ENCODE measurements at places on chromosomes 12 and 14. TPM values are rescaled to one million over a fixed set of nuclear protein-coding genes. Genes with fewer than 3 reads are reported as not detected.

Gene CEP170B
- 24.5 TPM for total RNA-seq

Gene PSMA6
- 171 TPM for total RNA-seq

Gene KLHDC1
- total RNA-seq, result 5.0 TPM

Gene MMP19
- 17.6 TPM for total RNA-seq

Gene EEA1
- total RNA-seq, result 17.8 TPM

Gene GALNT16
- 1.4 TPM for total RNA-seq

Gene USP15
- 47.4 TPM for total RNA-seq

Gene SLC6A12
- total RNA-seq, result not detected

Gene KIF26A
- total RNA-seq, result not detected

Gene CCDC197
- not detected for total RNA-seq

Gene HAL
- not detected for total RNA-seq

Gene ESPL1
- total RNA-seq, result 8.5 TPM

DNA sequence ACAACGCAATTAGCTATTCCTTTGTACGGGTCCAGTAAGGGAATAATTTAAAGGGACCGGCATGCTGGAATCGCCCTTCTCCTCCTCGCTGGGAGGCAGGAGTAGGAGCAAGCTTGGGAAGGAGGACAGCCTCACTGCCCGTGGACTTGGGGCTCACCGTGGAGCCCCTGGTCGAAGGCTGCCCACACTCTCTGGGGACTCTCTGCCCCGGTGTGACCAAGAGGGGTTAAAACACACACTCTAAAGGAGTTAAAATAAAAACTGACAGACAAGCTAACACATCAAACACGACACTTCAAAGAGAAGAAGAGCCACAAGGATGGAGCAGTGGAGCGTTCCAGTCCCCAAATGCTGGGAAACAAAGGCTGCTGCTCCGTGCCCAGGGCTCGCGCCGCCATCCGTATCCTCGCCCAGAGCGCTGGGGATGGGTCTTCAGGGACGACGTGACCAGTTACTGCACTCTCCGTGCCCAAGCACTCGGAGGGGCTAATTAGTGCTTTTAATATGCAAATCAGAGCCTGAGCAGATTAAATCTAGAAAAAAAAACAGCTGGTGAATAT is 123.3 kb downstream of the PAPOLA start:
- H3K4me1 ChIP-seq, result no peaks in the 10 kb centered on the region
- no peaks in the 10 kb centered on the region for H3K36me3 ChIP-seq
- H3K27me3 ChIP-seq, result peaks cover 23% of the 10 kb centered on the region
- H3K27ac ChIP-seq, result no peak overlapping the region
- H3K4me3 ChIP-seq, result no peak overlapping the region
- no peak for DNase-seq

DNA sequence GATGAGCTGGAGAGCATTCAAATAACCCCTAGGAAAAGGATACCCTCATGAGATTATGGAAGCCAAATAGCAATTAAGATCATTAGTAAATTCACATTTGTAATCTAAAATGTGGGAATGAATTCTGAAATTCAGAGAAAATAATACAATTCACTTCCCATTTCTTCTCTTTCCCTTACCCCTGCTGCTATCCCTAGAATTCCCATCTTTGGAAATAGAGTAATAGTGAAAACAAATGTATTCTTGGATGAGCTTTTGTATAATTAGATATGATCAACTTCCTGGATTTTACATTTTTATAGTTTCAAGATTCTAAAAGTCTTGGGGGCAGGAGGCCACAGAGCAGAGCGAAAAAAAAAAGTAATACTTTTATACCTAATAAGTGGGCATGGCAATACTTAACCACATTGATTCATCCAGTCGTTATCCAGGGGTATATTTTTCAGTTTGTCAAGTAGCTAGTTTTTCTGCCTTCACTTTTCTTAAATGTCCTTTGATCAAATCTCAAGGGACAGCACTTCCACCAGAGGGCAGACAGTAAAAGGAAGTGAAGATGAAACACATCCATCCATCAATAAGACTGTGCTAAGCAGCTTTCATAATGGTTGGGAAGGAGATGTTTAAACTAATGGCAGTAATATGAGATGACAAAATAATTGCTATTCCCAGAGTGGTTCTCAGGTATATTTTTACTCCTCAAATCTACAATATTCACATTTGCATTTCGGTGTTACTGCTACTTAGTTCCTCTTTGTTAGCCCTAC is 401.3 kb downstream of the DIO2 start:
- no peak overlapping the region for H3K27ac ChIP-seq
- H3K4me1 ChIP-seq, result no peaks in the 10 kb centered on the region
- peak; percentile 1 for DNase-seq
- H3K4me3 ChIP-seq, result no peak overlapping the region

DNA sequence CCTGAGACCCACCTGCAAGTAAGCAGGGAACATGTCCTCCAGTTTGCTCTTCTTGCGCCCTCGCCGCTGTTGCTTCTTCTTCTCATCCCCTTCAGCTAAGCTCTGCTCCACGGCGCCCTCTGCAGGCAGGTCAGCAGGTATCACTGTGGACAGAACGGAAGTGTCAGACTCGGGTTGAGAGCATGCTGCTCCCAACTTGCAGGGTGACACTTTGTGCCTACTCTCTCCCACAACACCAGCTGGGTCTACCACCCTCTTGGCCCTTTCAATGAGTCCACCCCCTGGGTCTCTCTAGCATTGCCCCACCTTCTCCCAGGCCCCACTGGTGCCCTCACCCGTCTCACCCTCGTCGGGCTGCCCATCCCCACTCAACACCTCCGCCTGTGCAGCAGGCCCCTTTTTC is 16.7 kb downstream of the KMT2D start:
- H3K27me3 ChIP-seq, result no peaks in the 10 kb centered on the region
- DNase-seq, result peak; percentile 67
- H3K4me3 ChIP-seq, result no peak overlapping the region
- H3K4me1 ChIP-seq, result no peaks in the 10 kb centered on the region
- H3K27ac ChIP-seq, result no peak overlapping the region

GRCh38 chr14:101054671-101055070 is 151.1 kb upstream of the RTL1 start:
- no peaks in the 10 kb centered on the region for H3K27me3 ChIP-seq
- H3K27ac ChIP-seq, result no peak overlapping the region
- H3K4me3 ChIP-seq, result no peak overlapping the region

- H3K27me3 ChIP-seq, result no peaks in the 10 kb centered on the region
- H3K36me3 ChIP-seq, result no peaks in the 10 kb centered on the region
- peak; percentile 70 for DNase-seq
- peak overlapping the region; percentile 97 for H3K4me3 ChIP-seq
Measured at GRCh38 chr14:72892103-72892878, 1.6 kb downstream of the DPF3 start.

DNA sequence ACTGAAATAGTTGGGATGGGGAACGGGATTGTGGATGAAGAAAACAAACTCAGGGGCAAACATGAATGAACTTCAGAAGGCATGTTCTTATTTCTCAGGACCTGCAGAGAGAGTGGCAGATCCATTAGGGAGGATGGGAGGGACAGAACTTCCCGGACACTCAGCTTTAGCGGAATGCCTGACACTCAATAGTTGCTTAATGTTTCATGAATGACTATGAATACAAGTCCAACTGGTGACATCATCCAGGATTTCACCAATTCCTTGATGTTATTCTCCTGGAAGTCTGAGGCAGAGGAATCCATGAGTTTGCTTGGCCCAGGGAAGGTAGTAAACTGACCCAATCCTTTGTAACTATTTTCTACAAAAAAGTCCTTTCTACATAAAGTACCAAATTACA is 37.8 kb upstream of the LRRC10 start:
- H3K36me3 ChIP-seq, result no peaks in the 10 kb centered on the region
- peaks cover 14% of the 10 kb centered on the region for H3K4me1 ChIP-seq
- H3K27me3 ChIP-seq, result no peaks in the 10 kb centered on the region
- no peak overlapping the region for H3K4me3 ChIP-seq
- DNase-seq, result peak; percentile 94

GRCh38 chr12:74790931-74791330 is 253.3 kb downstream of the ATXN7L3B start:
- H3K36me3 ChIP-seq, result no peaks in the 10 kb centered on the region
- no peak for DNase-seq
- H3K4me3 ChIP-seq, result no peak overlapping the region
- H3K27ac ChIP-seq, result no peak overlapping the region
- no peaks in the 10 kb centered on the region for H3K27me3 ChIP-seq

- H3K36me3 ChIP-seq, result 0 out of 2 replicates have a peak, but pooled peaks cover 12% of the 10 kb centered on the region
- H3K4me1 ChIP-seq, result 0 out of 2 replicates have a peak, but pooled peaks cover 8% of the 10 kb centered on the region
- no peak overlapping the region for H3K27ac ChIP-seq
- no peak overlapping the region for H3K4me3 ChIP-seq
- DNase-seq, result no peak
- H3K27me3 ChIP-seq, result no peaks in the 10 kb centered on the region
Measured at GRCh38 chr12:68290126-68290525, 36.7 kb upstream of the IL22 start.

DNA sequence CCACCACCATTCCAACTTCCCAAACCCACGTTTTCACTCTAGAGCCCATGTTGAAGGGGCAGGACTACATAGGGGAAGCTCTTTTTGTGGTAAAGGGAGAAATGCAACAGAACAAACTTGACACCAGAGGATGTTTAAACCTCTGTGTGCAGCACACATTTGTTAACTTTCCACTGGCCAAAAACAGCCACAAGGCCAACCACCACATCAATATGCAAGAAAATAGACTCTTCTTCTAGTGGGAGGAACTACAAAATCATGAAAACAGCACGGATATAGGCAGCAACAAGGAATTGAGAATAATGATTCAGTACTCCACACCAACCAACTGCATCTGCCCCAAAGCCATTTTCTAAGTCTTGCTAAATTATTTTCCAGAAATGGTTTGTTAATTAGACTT is 66.3 kb upstream of the CEP83 start:
- peaks cover 37% of the 10 kb centered on the region for H3K27me3 ChIP-seq
- H3K27ac ChIP-seq, result no peak overlapping the region
- H3K36me3 ChIP-seq, result no peaks in the 10 kb centered on the region

GRCh38 chr12:9064815-9065606 is 50.7 kb downstream of the A2M start:
- H3K4me3 ChIP-seq, result peak overlapping the region; percentile 74
- peaks cover 6% of the 10 kb centered on the region for H3K4me1 ChIP-seq
- peak; percentile 62 for DNase-seq
- peak overlapping the region; percentile 2 for H3K27ac ChIP-seq

DNA sequence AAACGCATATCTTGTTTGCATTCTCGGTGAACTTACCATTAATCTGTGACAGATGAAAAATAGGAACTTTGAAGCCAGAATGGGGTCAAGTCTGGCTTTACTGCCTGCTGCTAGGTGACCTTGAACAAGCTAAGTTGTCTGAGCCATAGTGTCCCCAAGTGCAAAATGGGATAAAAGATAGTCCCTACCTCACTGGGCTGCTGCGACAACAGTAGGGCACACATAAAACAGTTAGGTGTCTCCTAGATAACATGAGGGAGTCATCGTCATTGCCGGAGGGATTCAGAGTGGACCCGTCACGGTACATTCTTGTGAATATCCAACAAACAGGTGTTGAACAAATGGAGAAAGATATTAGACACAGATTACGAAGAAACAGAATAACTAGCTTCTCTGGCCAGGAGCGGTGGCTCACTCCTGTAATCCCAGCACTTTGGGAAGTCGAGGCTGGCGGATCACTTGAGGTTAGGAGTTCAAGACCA is 71.2 kb downstream of the NINJ2 start:
- no peak overlapping the region for H3K27ac ChIP-seq
- H3K27me3 ChIP-seq, result no peaks in the 10 kb centered on the region
- no peak for DNase-seq

- H3K36me3 ChIP-seq, result no peaks in the 10 kb centered on the region
- H3K4me1 ChIP-seq, result no peaks in the 10 kb centered on the region
- H3K27ac ChIP-seq, result no peak overlapping the region
Measured at GRCh38 chr12:61880186-61880585, 380.0 kb upstream of the USP15 start.

DNA sequence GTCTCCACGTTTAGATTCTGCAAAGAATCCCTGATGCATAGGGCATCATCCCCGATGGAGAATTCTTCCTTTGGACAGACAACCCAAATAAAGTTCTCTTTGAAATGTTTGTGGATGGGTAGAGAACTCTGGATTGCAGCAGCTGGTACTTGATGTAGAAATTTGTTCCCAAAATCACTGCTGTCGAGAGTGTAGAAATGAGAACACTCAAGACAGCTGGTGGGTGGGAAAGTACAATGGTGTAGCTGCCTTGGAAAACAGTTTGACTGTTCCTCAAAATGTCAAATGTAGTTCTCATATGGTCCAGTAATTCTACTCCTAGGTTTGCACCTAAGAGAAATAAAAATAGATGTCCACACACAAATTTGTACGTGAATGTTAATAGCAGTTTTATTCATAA is 671.5 kb upstream of the TMEM132C start:
- no peak for DNase-seq
- H3K4me3 ChIP-seq, result no peak overlapping the region
- H3K27ac ChIP-seq, result no peak overlapping the region
- H3K4me1 ChIP-seq, result no peaks in the 10 kb centered on the region
- H3K36me3 ChIP-seq, result no peaks in the 10 kb centered on the region

DNA sequence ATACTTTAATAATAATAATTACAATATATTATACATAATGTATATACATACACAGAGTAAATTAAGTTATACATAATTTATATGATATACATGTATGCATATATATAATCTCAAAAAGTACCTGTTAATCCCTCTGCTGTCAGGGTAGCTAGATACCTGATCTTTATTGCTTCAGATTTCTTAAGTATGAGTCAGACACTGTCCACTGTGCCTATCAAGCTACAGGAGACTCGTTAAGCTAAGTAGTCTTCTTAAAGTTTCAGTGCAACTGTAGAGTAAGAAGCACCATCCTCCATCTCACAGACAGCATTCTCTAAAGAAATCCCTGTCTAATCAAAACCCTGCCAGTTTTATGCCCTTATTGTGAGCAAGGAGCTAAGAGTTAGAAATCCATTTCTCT is 428.7 kb downstream of the RERGL start:
- no peaks in the 10 kb centered on the region for H3K27me3 ChIP-seq
- no peaks in the 10 kb centered on the region for H3K4me1 ChIP-seq
- DNase-seq, result no peak
- H3K36me3 ChIP-seq, result no peaks in the 10 kb centered on the region
- H3K27ac ChIP-seq, result no peak overlapping the region

DNA sequence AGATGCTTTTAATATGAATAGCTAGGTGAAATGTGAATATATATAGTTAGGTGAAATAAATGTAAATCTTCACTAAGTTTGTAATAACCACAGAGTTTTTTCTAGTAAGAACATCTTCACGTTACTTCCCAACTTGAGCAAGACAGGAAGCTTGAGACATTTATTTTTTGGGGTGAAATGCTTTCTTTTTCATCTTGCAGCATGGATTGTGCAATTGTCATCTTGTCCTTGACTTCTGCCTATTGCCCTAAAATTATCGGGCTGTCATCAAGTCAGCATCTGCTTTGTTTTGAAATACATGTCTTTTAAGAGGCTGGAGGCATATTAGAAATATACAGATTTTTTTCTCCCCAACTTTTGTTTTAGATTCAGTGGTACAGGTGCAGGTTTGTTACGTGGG is 433.9 kb downstream of the PCNX1 start:
- H3K36me3 ChIP-seq, result no peaks in the 10 kb centered on the region
- DNase-seq, result no peak
- no peak overlapping the region for H3K27ac ChIP-seq
- no peak overlapping the region for H3K4me3 ChIP-seq
- H3K27me3 ChIP-seq, result no peaks in the 10 kb centered on the region
- H3K4me1 ChIP-seq, result no peaks in the 10 kb centered on the region

- no peaks in the 10 kb centered on the region for H3K36me3 ChIP-seq
- H3K4me3 ChIP-seq, result no peak overlapping the region
- DNase-seq, result no peak
Measured at GRCh38 chr12:69894800-69895383, 69.9 kb downstream of the MYRFL start.

GRCh38 chr14:64467566-64467965 is 2.3 kb downstream of the AKAP5 start:
- H3K4me3 ChIP-seq, result no peak overlapping the region
- no peak overlapping the region for H3K27ac ChIP-seq
- H3K36me3 ChIP-seq, result no peaks in the 10 kb centered on the region
- DNase-seq, result no peak
- H3K4me1 ChIP-seq, result no peaks in the 10 kb centered on the region
- no peaks in the 10 kb centered on the region for H3K27me3 ChIP-seq
